Mesothelial cell of epicardium (in vitro differentiated cells): ENCODE measurements at places on chromosomes 5 and 9.

DNA sequence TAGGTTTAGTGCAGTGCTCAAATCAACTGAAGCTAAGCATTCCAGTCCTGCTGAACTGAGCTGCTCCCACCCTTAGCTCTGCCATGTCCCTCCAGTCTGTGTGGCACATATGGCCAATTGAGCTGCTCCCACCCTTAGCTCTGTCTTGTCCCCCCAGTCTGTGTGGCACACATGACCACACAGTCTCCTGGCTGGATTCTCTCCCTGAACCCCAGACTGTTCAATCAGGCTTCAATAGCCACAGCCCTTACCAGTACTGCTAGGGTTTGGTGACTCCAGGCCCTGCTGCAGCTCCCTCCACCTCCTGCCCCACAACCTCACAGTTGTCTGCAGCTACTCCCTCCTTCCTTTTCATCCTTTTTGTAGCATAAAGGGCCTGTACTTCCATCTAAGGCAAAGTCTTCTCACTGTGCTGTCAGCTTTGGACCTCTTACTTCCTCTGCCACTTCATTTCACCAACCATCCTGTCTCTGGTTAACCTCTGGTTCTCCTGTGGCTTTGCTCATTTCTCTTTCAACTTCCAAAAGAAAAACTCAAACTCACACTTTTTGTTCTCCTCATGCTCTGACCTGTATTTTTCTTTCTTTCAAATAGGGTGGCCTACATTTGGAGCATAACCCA, 50.8 kb downstream of the ADAMTS12 start:
- no peak for DNase-seq

DNA sequence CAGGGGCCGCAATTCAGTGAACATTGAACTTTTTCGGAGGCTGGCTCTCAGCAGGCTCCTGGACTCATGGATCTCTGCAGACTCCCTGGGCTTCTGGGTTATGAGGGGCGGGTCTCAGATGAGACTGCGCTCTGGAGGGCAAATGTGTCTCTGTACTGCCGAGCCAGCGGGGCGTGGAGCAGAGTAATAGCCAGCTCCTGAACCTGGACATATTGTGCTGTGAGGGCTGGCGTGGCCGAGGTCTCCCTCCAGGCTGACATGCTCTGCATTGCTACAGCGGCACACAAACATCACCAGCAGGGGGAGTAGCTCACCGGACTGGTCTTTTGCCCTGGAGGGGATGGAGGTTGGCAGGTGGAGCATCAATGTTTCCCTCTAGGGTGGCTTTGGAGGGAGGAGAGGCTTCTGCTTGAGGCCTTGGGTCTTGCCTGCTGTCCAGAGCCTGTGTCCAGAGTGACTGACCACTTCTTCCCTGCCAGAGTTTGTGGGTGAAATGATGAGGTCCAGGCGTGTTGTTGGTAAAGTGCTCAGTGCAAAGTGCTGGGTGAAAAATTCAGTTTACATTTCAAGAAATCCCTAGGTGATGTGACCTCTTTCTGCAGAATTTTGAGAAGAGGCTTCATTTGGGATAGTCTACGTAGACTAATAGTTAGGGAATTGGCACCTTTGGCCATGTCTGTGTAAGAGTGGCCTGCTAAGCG, 10.9 kb upstream of the GADD45G start:
- DNase-seq, result no peak

DNA sequence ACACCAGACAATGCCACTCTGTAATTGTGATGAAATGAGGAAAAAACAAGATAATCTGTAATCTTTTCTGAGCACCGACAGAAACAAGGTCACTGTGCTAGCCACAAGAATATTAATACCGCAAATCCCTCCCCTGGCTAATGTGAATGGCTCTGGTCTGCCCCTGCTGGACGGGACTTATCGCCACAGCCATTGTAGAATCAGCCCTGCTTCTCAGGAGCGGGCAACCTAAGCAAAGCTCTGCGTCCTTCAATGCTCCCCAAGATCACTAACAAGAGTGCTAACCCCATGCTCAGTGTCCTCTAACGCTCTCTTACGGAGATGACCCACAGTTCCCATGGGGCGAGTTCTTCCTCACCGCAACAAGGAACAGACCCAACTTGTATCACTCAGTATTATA, 42.7 kb downstream of the OR2V1 start:
- DNase-seq, result no peak

- DNase-seq, result no peak
Measured at GRCh38 chr9:4927701-4928100, 57.4 kb upstream of the JAK2 start.

DNA sequence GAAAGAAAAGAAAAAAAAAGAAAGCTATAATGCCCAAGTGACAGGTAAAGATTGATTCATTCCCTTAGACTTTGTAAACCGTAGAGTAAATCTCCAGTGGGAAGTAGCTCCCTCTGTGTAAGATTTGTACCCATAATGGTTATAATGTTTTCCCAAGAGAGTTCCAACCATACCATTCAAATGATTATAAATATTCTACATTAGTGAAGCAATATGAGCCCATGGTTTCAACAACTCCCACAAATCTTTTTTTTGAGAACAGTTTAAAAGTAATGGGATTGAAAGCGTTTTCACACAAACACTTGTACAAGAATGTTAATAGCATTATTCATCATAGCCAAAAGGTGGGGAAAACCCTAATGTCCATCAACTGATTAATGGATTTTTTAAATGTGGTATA, 58.0 kb downstream of the GRAMD2B start:
- no peak for DNase-seq

DNA sequence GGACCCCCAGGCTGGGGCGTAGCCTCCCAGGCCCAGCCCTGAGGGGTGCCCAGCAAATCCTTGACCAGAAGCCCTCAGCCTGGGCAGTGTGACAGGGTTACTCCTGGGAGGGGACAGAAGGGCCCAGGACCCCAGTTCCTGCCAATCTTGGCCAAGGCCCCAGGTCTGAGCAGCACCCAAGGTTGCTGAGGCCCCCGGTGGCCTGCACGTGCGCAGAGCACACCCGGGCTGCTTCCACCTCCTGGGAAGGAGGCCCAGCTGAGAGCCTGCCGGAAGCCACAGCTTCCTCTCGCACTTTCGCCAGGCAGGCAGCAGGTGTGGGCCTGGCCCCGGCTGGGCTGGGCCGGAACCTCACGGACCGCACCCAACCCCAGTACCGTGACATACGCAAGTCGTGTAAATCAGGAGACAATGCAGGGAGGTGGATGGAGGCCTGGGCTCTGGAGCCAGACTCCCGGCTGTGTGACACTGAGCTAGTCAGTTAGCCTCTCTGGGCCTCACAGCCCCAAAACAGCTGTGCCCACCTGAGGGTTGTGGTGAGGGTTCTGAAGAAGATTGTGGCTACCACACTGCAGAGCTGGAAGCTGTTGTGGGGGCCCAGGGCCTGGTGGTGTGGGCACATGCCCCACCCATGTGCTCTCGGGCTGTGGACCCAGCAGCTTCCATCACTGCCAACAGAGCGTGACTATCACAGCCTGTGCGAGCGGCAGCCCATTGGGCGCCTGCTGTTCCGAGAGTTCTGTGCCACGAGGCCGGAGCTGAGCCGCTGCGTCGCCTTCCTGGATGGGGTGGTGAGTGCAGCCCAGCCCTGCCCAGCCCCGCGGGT, 5.1 kb downstream of the GRK6 start:
- DNase-seq, result no peak

DNA sequence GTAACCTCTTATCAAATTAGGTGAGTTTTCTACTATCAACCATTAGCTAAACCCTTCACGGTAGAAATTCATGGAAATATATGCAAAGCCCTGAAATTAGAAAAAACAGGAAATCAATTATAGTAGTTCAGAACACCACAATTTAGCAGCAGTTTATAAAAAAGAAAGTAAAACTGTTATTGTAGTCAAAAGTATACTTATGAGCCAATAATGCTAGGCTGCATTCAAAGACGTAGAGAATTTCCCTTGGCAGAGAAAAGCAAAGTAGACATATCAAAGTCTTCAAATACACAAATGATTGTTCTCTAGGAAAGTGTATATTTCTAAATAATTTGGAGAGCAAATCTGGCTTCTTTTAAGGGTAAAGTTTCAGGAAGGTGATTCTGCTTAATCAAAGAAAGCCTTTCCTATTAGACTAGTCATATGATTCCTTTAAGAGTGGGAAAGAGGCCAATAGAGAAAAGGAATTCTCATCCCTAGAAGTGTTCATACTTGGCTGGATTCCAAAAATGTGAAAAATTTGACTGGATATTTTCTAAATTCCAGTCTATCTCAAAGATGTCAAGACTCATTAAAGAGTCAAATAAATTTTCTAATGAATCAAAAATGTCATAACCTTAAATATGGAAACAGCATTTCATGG, 185.5 kb downstream of the SMC2 start:
- DNase-seq, result no peak

- no peak for DNase-seq
Measured at GRCh38 chr5:112338681-112339337, 80.3 kb downstream of the EPB41L4A start.

DNA sequence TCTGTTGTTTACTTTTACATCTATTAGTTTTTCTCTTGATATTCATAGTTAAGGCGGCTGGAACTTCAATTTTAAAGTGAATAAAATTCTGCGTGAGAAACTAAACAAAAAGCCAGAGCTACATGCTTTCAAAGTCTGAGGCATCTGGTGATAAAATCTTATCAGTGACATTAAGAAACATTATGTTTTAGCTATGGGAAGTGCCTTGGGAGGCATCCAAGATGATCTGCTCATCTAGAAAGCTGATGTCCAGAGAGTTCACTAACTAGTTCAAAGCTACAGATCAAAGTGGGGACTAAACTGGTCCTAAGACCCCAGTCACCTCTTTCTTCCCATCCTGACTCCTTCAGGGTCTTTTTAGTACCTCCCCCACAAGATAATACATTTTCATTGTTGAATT, 37.2 kb downstream of the MRPS27 start:
- no peak for DNase-seq

- DNase-seq, result no peak
Measured at GRCh38 chr5:169296419-169297143, 4.4 kb downstream of the SLIT3 start.

GRCh38 chr9:17509701-17510100, 69.2 kb upstream of the SH3GL2 start:
- DNase-seq, result no peak
